ENCODE measurements at places on chromosomes 12 and 14. TPM values are rescaled to one million over a fixed set of nuclear protein-coding genes. Genes with fewer than 3 reads are reported as not detected.

DNA sequence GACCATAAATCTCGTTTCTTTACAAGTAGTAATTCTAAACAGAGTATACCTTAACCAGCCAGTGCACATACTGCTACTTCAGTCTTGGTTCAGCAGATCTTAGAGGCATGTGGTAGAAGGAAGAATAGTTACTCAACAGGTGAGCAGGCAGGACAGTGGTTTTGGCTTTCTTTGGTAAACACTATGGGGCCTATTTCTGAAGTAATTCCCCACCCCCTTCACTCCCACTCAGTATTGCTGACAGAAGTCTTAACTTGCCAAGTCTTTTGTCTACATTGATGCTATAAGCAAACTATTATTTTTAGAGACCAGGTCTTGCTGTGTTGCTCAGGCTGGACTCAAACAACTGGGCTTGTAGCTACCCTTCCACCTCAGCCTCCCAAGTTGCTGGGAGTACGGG is 68.5 kb downstream of the FBXO34 start:
- DNase-seq, result no peak

DNA sequence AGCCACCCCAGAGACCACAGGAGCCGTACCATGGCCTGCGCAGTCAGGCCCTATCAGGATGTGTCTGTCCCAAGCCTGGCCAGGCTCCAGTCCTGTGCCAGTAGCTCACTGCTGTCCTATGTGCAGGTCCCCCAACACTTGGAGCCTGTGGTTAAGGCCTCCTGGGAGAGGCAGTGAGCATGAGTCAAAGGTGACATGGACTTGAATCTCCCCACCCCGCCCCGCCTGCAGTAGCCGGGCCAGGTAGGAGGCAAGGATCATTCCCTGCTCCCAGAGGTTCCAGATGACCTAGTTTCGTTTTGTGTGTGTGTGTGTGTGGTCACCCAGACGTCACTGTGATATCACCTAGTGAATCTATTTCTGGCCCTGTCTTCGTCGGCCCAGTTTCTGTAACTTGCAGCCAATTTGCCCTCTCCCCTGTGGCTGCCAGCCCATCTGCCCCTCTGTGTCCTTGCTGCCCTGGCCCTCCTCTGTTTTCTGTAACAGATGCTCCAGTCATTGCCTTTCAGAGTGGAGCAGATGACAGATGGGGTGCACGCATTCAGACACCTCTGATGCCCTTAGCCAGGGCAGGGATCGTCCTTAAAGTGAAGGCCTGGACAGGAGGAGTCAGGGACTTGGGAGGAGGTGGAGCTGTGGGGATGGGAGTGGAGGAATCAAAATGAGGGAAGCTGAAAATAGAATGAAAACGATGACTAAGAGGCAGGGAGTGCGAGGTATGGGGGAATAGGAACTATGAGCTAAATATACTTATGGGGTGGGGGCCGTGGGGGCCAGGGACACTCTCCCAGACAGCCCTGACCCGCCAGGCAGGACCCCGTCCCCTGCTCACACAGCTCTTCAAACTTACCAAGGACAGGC is 37.4 kb downstream of the SLC6A12 start:
- no peak for DNase-seq

- DNase-seq, result no peak
Observed at GRCh38 chr14:80695869-80696268, 245.7 kb downstream of the CEP128 start.

DNA sequence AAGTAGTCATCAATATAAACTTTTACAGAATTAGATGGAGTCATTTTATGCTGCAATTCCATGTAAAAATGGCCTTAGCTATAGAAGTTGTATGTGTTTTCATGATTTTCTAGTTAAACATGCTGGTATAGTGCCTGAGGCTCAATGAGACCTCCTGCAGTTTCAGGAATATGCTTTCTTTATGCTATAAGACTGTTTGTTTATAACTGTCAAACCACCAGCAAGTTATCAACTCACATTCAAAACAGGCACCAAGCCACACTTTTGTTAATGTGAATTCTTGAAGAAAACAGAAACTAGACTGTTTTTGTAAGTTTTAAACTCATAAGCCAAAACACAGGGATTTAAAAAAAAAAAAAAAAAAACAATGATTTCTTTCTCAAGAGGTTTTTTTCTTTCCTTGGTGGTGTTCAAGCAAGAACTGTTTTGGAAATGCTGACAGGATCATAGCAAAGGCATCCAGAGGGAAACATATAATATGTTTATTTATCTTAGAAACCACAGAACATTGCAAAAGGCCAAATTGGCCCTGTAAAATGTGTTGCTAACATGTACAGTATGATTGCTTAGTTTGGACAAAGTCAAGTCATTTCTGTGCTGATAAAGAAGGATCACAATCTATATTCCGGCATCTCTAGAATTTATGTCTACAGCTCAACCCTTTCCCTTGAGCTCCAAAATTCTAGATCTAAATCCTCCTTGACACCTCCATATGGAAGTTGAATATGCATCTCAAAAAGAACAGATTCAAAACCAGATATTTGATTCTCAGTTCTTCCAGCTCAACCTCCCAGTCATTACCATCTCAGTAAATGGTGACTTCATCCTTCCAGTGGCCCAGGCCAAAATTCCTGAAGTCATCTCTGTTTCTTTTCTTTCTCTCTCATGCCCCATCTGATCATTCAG is 29.0 kb upstream of the LUM start:
- DNase-seq, result no peak

GRCh38 chr12:38465020-38465419 is 148.4 kb downstream of the ALG10B start:
- DNase-seq, result no peak

- DNase-seq, result no peak
Observed at GRCh38 chr12:121697093-121697698, 15.4 kb upstream of the TMEM120B start.

DNA sequence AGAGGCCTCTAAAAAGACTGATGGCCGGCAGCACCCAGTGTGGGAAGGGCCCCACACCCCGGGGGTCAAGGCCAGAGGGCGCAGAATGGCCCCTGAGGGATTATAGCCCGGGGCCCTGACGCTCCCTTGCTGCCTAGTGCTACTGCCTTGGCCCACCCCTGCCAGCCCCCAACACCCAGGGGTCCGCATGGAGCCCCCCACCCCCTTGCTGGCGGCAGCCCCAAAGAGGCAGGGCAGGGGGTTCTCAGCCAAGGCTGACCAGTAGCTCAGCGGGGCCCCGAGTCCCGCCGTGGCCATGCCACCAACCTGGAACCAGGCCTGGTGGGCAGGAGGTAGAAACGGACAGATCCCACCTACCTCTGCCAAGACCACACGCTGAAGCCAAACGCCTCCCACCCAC is 73.1 kb upstream of the FBRSL1 start:
- DNase-seq, result no peak

SLCO1B1 gene
- 0.16 TPM for total RNA-seq

CEBPE gene
- 0.31 TPM for total RNA-seq

Measured in occipital lobe (tissue), 3 donors.